ENCODE measurements at places on chromosomes 3 and 15.

- DNase-seq, result no peak
Measured at GRCh38 chr15:31049682-31050615, 51.6 kb downstream of the TRPM1 start.

GRCh38 chr3:147297761-147298350, 108.5 kb downstream of the ZIC4 start:
- no peak for DNase-seq

DNA sequence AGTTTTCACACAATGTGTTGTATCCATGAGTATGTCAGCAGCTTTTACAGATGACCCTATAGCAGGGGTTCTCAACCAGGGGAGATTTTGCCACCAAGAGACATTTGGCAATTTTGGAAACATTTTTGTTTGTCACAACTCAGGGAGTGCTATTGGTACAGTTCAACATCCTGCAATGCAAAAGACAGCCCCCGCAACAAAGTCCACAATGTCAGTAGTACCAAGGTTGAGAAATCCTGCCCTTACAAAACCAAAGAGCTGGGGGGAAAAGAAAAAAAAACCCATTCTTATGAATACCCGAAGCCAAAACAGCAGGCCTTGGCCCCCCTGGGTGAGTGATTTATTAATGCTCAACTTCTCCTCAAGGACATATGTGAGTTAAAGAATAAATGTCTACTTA, 99.1 kb downstream of the LARS2 start:
- no peak for DNase-seq

GRCh38 chr15:58545307-58546065, 113.7 kb downstream of the LIPC start:
- DNase-seq, result no peak

GRCh38 chr15:52506549-52506948, 22.1 kb downstream of the MYO5A start:
- no peak for DNase-seq

DNA sequence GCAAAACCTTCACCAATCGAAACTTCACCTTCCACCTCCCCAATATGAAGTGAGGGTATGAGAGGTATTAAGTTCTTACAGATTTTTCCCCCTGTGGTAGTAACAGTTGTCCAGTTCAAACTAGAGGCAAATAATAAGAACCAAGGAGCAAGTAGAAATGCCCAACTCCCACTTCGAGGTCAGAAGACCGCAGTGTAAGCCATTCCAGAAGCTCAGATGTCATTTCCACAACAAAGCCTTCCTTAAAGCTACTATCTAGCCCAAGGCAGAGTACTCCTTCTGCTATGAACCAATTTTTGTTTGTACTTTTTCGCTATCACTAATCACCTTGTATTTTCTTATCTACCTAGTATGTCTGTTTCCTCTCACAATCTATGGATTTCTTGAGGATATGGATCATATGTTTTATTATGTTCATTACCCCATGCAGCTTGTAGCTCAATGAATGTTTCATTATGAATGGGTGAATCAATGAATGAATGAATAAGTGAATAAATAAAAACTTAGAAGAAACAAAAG, 235.7 kb upstream of the KCNMB2 start:
- no peak for DNase-seq

All from GM04503 (cell line).